ENCODE measurements at places on chromosomes 16 and 17.

- DNase-seq, result no peak
Measured at GRCh38 chr16:85673529-85674417, 15.0 kb downstream of the GINS2 start.

DNA sequence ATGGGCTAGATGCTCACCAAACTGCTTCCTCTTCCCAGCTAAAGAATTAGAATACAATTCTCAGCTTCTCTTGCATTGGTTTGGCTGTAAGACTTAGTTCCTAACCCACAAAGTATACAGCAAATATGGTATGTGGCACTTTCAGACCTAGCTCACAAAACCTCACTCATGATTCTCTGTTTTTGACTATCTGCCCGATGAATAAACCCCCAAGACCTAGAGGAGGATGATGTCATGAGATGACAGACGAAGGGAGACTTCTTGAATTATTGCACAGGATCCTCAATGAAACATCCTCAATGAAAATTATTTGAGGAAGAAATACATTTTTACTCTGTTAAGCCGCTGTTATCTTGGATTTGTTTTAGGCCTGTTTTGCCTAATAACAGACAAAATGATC is 14.3 kb downstream of the CNOT1 start:
- DNase-seq, result no peak

DNA sequence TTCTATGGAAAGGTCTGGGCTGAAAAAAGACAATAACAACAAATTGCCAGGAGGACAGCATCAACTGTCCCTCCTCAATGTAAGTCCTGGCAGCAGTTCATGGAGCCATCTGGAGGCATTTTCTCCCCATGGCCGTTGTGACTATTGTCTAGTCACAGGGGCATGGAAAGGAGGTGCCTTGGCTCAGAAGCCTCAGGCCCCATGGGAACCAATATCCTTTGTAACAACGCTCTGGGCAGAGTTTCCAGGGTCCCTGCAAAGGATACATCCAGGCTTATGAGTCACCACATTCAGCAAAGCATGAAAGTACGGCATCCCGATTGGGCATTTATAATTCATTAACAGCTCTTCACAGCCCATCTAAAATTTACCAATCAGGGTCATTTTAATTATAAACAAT is 85.2 kb downstream of the GLG1 start:
- no peak for DNase-seq

GRCh38 chr17:55745258-55745657 is 5.6 kb upstream of the PCTP start:
- no peak for DNase-seq

- DNase-seq, result no peak
Measured at GRCh38 chr16:55710466-55710865, 54.7 kb downstream of the SLC6A2 start.

Measured in CD8-positive, alpha-beta memory T cell (primary cell).